ENCODE measurements at places on chromosomes 6 and 20. TPM values are rescaled to one million over a fixed set of nuclear protein-coding genes. Genes with fewer than 3 reads are reported as not detected.

IYD gene
- total RNA-seq: 0.69 TPM

DNA sequence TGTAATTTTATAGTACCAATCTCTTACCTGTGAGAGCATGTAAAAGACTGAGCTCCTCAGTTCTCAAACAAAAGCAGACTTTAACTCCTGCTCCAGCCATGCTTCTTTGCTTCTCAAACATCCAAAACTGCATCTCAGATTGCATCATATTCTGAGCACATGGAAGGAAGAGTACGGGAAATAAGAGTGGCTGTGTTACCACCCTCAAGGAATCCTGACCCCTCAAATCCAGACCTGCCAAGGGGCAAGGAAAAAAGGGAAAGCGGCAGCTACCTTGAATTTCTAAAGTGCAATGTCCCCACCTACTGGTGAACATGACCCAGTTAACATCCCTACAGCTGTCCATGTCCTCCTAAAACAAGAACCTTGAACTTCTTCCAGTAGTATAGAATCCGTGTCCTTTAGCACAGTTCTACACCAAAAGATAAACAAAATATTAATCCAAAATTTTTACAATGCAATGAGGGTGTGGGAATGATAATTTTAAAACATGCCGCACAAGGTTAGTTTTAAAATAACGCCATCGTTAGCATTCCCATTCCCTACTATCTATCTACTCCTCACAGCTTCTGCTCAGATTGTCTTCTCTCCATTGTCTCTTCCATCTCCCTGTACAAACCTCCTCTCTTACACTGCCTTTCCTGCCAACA, 34.1 kb upstream of the HLA-DQB1 start:
- DNase-seq: peak; percentile 32

DNA sequence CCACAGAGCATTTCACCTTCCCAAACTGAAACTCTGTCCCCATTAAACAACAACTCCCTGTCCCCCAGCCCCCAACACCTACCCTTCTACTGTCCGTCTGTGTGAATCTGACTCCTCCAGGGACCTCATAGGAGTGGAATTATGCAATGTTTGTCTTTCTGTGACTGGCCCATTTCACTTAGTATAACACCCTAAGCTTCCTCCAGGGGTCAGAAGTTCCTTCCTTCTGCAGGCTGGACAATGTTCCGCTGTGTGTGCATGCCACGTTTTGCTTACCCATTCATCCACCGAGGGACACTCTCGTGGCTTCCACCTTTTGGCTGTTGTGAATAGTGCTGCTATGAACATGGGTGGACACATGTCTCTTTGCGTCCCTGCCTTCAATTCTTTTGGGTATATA, 37.6 kb upstream of the MPC1 start:
- no peak for DNase-seq

GRCh38 chr6:13993416-13993815, 68.7 kb downstream of the RNF182 start:
- no peak for DNase-seq

GRCh38 chr6:117976030-117976651, 69.1 kb downstream of the SLC35F1 start:
- no peak for DNase-seq

DNA sequence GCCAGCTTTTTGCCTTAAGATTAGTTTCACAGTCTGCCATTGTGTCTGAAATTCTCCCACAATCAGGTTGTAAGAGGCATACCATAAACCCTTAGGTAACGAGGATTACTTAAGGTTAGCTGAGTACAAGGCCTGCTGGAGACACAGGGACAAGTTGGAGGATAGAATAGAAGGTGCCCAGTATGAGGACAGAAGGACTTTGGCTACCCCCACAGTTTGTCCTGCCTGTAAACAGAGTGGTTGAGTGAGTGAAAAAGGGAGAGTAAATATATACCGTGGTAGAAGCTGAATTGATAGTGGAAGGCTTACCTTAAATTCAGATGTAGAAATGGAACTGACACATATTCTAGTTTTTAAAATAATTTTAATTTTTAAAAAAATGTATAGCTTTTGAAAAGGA, 19.3 kb downstream of the RPRD1B start:
- no peak for DNase-seq

PANK2 gene
- total RNA-seq: 53.4 TPM

- DNase-seq: no peak
Measured at GRCh38 chr6:5278047-5278446, 16.7 kb downstream of the FARS2 start.

- no peak for DNase-seq
Measured at GRCh38 chr6:100456141-100456907, 8.4 kb downstream of the SIM1 start.

- DNase-seq: no peak
Measured at GRCh38 chr6:166240889-166241288, 67.3 kb downstream of the PRR18 start.

HMGCLL1 gene
- 14.6 TPM for total RNA-seq

- peak; percentile 83 for DNase-seq
Measured at GRCh38 chr6:138833816-138834539, 38.1 kb downstream of the ECT2L start.

JPH2 gene
- total RNA-seq: 40.5 TPM

DNA sequence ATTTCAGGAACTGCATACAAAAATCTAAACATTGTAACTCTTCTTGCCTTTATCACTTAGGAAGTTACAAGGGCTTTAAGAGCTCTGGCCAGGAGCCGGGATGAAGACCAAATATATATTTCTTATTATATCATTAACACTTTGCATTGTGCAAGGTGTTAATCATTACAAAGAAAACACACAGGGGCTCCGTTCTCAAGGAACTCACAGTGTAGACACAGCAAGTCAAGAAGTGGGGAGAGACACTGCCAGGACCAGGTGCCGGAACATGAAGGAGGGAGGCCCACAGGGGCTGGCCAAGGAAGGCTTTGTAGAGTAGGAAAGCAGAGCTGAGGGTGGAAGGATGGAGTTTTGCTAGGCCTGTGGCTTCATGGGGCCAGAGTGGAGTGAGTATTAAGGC, 17.4 kb downstream of the ITPR3 start:
- DNase-seq: no peak

ANKRD66 gene
- not detected for total RNA-seq

HM13 gene
- 48.8 TPM for total RNA-seq

PHACTR3 gene
- total RNA-seq: 2.7 TPM

MDFI gene
- 32.6 TPM for total RNA-seq

DNA sequence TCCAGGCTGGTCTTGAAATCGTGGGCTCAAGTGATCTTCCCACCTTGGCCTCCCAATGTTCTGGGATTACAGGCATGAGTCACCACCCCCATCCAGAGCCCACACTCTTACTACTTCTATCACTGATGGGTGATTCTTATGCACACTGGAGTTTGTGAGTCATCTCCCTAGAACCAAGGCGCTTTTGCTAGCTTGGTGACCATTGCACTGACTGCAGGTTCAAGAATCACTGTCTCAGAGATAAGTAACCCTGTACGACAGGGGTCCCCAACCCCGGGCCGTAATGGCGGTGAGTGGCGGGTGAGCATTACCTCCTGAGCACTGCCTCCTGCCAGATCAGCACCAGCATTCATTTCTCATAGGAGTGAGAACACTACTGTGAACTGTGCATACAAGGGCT, 118.8 kb downstream of the MAP3K7 start:
- no peak for DNase-seq

LAMA5 gene
- 40.4 TPM for total RNA-seq

DNA sequence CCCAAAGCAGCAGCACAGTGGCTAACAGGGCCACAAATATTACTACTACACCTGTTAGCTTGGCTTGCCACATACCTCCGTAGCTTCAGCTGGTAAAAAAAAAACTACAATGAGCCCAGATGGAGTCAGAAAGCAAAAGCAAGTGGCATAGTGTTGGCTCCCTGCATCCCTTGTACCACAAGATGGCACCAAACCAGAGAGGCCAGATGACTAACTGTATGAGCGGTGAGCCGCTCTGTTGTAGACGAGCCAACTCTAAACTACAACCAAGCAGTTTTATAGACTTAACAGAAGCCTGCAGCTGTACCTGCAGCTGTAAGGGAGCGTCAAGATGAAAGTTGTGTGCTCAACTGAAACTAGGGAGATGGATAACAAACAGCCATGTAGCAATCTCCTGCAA, 84.5 kb upstream of the MCHR2 start:
- DNase-seq: no peak

PSMB9 gene
- total RNA-seq: 6.7 TPM

- no peak for DNase-seq
Measured at GRCh38 chr6:80940571-80940970, 811.9 kb downstream of the TENT5A start.

- DNase-seq: no peak
Measured at GRCh38 chr6:167797476-167798265, 29.0 kb upstream of the AFDN start.

DNA sequence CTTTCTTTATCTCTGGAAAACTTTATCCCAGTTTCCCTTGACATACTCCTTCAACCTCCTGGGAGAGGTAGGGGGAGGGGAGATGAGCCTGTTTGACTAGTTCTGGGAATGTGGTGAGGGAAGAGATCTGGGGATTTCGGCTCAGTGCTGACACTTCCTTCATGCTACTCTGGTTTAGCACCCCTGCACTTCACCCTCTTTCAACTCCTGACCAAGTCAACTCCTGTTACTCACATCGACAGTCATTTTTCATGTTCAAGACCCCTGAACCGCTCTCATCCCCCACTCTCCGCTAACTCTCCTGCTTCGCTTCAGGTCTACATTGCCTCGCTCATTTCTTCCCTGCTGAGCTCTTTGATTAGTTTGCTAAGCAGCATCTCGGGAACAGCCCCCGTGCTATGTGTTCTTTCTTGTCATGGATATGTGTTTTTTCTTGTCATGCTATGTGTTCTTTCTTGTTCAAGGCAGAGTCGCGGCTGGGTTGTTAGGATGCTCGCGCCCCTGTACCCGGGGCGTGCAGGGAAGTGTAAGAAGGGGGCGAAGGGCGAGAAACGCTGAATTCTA, 16.6 kb upstream of the TRIM27 start:
- no peak for DNase-seq

CLPSL1 gene
- total RNA-seq: not detected

DNA sequence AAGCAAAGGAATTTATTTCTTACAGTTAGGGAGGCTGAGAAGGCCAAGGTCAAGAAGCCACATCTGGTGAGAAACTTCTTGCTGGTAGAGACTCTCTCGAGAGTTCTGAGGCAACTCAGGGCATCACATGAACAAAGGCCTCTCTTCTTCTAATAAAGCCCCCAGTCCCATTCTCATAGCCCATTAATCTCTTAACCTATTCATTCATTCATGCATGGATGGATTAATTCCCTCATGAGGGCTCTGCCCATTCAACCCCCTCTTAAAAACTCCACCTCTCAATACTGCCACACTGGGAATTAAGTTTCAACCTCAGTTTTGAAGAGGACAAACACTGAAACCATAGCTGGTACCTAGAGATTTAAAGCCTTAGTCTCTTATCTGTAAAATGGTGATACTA, 217.9 kb upstream of the SPTLC3 start:
- no peak for DNase-seq

GRCh38 chr6:129499843-129500219, 210.1 kb downstream of the ARHGAP18 start:
- no peak for DNase-seq
